ENCODE measurements at places on chromosomes 16 and 17.

GRCh38 chr16:26701243-26701886 is 365.4 kb upstream of the C16orf82 start:
- no peak for DNase-seq

DNA sequence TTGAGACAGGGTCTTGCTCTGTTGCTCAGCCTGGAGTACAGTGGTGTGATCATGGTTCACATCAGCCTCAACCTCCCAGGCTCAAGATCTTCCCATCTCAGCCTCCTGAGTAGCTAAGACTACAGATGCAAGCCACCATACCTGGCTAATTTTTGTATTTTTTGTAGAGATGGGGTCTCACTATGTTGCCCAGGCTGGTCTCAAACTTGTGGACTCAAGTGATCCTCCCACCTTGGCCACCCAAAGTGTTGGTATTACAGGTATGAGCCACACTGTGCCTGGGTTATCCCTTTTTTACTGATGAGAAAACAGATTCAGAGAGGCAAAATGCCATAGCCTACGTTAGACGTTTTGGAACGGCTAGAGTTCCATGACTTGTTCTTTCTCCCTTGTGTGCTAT is 30.1 kb downstream of the SNX29 start:
- DNase-seq: no peak

DNA sequence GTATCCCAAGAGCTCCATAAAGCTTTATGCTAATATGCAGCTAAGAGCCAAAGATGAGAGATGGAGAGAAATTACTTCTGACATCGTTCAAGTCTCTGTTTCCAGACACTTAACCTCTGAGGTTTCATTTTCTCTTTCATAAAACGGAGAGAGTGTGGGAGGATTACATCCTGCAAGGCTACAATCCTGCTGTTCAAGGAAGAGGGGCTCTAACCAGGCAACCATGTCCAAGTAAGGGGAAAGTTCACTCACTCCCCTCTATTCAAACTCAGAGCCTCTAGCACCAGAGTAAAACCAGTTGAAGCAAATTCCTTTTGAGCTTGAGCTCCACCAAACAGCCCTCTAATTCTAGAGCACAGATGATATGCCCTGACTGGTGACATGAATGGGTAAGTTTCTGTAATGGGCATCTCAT is 397.4 kb downstream of the NPIPA8 start:
- no peak for DNase-seq

GRCh38 chr17:27216836-27217235 is 77.1 kb upstream of the WSB1 start:
- no peak for DNase-seq

GRCh38 chr17:4510618-4510941 is 11.9 kb downstream of the SPNS2 start:
- no peak for DNase-seq

DNA sequence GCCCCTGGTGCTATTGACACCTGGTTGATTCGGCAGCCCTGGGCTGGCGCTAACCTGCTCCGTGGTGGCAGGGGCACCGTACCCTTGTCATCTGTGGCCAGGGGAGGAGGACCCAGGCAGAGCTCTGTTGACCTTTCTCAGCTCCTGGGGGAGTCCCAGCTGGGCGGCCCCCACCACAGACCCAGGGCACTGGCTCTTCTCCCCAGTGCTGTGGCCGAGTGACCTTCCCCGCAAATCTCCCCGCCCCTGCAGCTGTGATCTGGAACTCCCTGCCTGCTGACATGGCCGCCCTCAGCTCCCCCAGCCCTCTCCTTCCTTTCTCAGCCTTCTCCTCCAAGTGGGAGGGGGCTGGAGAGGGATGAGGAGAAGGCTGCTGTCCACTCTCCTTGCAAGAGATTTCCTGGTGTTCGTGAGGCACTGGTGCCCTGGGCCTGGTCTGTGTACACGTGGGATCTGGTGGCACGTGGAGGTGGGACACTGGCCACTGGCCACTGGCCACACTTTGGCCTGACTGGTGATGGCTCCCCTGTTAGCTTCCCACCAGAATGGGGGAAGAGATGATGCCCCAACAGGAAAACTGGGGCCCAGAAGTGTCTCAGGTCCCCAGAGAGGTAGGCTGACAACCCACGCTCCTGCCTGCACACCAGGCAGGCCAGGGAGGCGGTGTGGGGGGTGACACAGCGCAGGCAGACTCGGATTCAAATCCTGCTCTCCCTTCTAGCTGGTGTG is 8.2 kb downstream of the FMNL1 start:
- no peak for DNase-seq

- DNase-seq: peak; percentile 43
Measured at GRCh38 chr17:40290629-40291280, 3.1 kb downstream of the CDC6 start.

DNA sequence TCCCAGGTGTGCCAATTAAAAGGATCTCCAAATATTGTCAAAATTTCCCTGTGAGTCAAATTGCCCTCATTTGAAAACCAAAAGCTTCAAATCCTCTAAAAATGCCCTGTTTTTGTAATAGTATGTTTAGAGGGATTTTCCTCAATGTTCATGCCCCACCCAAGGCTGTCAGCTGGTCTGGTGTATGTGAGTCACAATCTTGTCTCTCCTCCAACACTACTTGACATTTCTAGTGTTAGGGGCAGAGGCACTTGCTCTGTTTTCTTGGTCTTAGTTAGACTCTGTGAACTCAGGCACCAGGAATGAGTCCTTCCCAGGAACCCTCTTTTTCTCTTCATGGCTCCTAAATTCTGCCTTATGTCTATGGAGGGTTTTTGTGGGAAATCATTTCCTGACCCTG is 634.8 kb downstream of the KCNJ2 start:
- DNase-seq: no peak

DNA sequence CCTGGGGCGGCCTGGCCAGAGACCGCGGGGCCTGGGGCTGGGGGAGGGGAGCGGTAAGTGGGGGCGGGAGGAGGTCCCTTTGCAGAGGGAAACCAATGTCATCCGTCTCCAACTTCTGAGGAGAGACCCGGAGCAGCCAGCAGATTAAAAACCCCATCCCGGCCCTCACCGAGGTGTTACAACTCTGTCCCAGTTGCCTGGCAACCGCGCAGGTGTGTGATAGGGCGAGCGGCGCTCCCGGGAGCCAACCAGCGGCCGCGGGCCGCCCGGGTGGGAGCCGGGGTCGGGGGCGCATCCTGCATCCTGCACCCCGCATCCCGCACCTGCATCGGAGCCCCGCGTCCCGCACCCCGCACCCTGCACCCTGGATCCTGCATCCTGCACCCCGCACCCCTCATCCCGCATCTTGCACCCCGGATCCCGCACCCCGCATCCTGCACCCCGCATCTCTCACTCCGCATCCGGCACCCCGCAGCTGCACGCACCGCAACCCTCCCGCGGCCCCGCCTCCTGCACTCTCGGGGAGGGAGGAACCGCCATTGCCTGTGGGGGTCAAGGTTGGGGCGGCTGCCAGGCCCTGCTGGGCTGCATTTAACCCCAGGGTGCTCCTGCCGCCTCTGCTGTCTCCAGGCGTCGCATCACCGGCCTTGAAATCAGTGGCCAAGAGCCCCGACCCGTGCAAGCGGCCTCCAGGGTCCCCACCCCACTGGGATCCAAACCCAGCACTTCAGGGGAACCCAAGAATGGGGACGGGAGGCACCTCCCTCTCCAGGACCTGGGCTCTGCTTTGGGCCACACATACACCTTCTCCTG is 47.3 kb downstream of the RTN4RL1 start:
- no peak for DNase-seq

DNA sequence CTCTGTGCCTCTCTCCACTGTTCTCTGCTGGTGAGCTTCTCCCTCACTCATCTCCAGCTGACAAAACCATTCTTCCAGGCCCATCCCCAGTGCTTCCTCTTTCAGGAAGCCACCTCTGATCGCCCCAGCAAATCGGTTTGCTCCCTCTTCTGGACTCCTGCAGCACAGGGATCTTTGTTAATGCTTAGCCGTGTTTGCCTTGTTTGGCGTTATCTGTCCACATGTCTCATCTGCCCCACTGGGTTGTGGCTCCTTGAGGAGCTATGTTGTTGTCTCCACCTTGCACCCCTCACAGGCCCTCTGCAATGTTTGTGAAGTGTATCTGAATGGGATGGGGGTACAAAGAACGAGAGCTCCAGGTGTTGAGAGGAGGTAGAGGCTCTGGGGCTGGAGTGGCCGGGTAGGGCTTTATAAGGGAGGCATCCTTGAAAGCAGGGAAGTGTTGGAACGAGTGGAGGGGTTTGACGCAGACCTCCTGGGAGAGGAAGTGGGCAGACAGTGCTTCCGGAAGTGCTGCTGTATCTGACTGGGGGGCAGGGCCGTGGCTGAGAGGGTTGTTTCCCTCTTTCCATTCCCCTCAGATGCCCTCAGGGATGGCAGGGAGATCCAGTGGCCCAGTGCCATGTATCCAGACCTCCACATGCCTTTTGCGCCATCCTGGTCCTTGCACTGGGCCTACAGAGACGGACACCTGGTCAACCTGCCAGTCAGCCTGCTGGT is 27.8 kb downstream of the CASKIN2 start:
- no peak for DNase-seq
